ENCODE measurements at places on chromosomes 1 and 21.

DNA sequence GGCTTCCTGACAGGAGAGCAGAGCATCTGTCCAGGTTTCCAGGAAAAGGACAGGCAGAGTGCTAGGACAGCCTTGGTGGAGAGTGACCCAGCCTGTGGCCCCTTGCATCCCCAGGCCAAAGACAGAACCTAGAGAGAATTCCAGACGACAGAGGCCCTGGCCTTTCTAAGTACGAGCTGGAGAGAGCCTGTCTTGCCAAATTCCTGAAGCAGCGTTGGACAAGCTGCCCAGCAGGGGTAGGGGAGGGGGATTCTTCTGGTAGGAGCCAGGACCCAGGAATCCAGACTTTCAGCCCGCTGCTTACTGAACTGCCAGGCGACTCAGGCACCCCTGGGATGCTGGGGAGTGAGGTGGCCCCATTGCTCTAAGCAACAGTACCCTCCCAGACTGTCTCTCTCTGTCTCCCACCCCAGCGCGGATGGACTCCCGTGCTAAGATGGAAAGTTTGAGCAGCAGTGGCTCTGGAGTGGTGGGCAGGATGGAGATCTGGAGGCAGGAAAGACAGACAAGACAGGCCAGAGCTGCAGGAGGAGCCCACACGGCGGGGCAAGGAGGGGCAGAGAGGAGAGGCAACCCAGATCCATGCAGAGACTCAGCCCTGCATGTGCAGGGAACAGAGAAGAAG, 8.8 kb upstream of the PEAR1 start:
- no peak for DNase-seq

DNA sequence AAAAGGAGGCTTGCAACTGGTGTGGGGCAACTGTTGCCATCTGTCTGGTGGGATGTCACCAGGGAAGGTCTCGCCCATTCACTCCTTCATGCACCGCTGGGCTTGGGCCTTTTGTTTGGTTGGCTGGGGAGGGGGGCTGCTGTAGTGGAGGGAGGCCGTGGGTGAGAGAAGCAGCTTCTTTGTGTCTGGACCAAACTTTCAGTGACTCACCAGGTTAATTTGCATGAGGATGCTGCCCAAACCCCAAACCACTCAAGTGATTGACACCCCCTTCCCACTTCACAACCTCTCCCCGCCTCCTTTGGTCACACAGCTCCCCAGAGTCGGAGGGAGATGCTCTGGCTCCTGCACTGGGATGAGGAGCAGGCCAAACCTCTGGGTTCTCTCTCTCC, 19.7 kb downstream of the BTG2 start:
- DNase-seq = no peak

- DNase-seq = no peak
These were observed 45.3 kb downstream of the PIK3CD start for GRCh38 chr1:9696793-9697192.

DNA sequence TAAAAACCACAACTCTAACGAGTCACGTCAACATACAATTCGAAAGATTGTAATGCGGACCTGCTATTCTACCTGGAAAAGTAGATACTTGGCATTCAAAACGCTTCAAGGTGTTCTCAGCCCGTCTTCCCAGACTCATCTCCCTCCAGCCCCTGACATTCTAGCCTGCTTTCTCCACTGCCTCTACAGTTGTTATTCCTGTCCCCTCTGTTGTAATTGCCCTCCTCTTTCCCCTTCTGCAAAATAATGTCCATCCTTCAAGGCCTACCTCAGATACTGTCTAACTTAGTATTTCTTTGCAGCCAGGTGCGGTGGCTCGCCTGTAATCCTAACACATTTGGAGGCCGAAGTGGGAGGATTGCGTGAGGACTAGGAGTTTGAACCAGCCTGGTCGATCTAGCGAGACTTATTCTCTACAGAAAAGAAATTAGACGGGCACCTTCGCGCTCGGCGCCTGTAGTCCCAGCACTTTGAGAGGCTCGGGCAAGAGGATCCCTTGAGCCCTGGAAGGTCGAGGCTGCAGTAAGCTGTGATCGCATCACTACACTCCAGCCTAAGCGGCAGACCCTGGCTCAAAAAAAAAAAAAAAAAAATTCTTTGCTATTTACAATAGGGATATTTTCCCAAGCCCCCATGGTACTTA, 756 bp upstream of the RBM34 start:
- no peak for DNase-seq

DNA sequence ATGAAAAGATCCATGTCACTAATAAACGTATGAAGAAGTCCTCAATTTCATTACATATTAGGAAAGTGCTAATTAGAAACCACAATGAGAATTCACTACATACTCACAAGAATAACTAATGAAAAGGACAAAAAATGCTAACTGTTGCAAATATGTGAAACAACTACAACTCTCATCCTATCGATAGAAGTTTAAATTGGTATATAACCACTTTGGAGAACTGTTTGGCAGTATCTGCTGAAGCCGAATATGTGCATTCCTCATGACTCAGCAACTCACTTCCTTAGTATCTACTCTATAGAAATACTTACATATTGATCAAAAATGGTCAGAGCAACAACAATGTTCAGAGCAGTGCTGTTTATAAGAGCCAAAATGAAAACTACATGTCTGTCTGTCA, 66.8 kb downstream of the PLPPR4 start:
- no peak for DNase-seq

DNA sequence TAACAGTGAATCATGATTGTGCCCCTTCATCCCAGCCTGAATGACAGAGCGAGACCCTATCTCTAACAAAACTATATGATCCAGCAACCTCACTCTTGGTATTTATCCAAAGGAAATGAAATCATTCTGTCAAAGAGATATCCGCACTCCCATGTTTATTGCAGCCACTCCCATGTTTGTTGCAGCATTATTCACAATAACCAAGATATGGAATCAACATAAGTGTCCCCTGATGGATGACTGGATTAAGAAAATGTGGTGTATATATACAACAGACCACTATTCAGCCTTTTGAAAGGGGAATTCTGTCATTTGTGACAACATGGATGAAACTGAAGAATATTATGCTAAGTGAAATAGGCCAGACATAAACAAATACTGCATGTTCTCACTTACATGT, 44.4 kb downstream of the TRMT1L start:
- DNase-seq = no peak

DNA sequence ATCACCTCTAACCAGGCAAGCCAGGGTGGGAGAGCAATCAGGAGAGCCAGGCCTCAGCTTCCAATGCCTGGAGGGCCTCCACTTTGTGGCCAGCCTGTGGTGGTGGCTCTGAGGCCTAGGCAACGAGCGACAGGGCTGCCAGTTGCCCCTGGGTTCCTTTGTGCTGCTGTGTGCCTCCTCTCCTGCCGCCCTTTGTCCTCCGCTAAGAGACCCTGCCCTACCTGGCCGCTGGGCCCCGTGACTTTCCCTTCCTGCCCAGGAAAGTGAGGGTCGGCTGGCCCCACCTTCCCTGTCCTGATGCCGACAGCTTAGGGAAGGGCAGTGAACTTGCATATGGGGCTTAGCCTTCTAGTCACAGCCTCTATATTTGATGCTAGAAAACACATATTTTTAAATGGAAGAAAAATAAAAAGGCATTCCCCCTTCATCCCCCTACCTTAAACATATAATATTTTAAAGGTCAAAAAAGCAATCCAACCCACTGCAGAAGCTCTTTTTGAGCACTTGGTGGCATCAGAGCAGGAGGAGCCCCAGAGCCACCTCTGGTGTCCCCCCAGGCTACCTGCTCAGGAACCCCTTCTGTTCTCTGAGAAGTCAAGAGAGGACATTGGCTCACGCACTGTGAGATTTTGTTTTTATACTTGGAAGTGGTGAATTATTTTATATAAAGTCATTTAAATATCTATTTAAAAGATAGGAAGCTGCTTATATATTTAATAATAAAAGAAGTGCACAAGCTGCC, 19.8 kb downstream of the CSF1 start:
- no peak for DNase-seq

DNA sequence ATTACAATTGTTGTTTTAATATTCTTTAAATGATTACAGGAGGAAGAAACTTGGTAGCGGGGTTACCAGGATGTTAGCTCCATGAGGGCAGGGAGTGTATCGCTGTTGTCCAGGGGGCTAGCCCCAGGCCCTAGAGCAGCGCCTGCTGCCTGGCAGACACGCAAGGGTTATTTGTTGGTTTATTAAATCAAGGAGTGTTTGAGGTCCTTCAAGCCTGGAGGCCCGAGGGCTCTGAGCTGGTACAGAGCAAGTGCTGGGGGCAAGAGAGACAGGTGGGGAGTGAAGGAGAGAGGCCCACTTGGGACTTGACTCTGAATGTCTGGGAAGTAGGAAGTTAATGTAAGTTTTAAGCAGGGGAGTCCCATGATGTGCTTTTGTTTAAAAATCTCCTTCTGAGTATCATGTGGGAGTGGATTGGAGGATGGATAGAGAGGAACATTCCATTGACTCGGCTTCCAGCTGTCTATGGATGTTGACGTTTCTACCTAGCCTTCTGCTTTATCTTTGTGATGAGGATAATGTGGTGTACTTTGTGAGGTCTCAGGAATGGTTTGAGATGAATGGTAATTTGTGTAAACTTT, 8.7 kb downstream of the ITSN1 start:
- DNase-seq = no peak

GRCh38 chr21:9755611-9756010, 765.8 kb upstream of the TPTE start:
- DNase-seq = no peak

DNA sequence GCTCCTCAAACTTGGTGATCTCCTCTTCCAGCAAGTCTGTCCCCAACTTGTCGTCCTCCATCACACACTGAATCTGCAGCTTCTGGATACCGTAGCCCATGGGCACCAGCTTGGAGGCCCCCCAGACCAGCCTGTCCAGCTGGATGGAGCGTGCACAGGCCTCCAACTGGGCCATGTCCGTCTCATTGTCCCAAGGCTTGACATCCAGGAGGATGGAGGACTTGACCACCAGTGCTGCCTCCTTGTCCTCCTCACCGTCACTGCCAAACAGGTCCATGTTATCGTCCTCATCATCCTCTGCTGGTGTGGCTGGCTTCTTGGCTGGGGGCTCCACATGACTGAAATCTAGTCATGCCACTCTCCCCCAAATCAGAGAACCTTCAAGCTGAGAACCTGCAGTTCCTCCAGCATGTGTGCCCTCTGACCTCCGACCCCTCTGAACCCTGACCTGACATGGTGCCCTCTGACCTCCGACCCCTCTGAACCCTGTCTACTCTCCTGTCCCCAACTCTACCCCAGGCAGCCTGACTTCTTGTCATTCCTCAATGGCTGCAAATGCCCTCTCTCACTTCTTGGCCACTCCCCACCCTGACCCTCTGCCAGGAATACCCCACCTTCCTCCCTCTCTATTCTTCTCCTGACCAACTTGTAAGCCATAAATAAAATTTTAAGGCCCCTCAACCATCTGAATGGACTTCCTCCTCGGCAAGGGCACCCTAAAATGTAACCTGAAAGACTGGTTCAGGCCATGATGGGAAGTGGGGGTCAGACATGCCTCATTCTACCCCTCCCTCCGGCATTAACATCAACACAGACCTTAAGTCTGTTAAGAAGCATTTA, 275.7 kb upstream of the C1orf174 start:
- DNase-seq = no peak

GRCh38 chr1:185663771-185664296, 70.4 kb upstream of the HMCN1 start:
- no peak for DNase-seq

- peak; percentile 66 for DNase-seq
These were observed 591.8 kb downstream of the ADGRL2 start for GRCh38 chr1:82392513-82392912.

GRCh38 chr21:42864815-42865775, 14.2 kb downstream of the WDR4 start:
- no peak for DNase-seq

GRCh38 chr1:24905355-24905978, 24.6 kb downstream of the RUNX3 start:
- no peak for DNase-seq

DNA sequence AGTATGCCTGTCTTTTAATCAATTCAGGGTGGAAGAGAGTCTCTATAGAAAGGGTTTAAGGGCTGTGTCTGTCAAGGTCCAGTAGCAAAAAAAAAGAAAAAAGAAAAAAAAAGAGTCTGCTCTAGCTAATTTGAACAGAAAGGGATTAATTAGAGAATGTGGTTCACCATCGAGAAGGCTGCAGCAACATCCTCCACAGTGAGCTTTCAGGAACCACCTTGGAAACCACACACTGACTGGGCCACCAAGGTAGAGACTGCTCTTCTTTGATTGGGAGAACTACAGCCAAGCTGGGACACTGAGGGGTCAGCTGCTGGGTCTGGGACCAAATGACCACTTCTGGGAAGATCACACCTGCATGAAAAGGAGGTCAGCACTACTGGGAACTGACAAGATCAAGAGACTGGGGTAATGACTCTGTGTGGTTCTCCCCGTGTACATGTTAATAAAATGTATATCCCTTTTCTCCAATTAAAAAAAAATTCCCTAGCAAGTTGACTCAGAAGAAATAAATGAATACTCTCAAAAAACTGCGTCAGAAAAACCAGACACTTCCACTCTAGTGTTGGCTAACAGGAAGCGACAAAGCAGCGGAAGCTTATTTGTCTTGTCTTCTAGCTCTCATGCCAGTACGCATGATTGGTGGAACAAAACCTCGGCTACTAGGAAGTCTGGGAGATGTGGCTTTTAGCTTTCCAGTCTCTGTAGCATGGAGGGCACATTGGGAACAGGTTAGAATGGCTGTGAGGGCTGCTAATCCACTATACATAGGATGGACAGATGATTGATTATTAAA, 60.0 kb upstream of the IVNS1ABP start:
- DNase-seq = no peak

DNA sequence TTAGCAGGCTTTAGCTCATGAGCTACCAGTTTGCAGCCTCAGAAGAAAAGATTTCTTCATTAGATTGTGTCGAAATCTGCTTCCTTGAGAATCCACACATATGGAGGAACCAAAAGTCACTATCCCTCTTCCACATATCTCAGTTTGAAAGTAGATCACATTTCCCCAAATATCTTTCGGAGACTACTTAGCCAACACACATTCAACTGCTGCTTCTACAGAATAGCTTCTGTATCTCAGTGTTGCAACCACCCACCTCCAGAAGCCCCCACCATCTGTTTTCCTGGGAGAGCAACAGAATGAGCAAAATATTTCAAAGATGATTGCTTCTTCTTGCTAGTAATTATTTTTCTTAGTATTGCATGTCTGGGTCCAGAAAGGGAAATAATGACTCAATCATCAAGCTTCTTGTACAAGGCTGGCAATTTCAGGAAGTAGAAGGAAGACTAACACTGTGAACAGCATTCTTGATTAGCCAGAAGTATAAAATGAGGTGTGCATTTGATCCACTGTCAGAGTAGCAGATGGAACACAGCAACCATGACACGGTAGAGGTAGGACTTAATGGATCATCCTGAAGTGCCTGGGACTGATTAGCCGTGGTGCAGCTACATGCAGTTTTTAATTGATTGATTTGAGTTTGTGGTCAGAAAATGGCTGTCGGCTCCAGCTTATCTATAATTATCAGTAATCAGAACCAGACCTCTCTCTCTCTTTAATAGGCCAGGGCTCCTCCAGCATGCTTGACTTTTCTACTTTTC, 24.9 kb downstream of the ZC3H11B start:
- DNase-seq = no peak

GRCh38 chr1:61393575-61393974, 311.2 kb downstream of the NFIA start:
- DNase-seq = no peak

GRCh38 chr1:224545571-224545970, 70.5 kb upstream of the CNIH3 start:
- no peak for DNase-seq

- DNase-seq = no peak
These were observed 15.5 kb downstream of the TRIM33 start for GRCh38 chr1:114495486-114495885.
